CD4-positive, alpha-beta T cell treated with Interleukin-1 beta for 1 hour (primary cell): ENCODE measurements at places on chromosomes 11 and 22.

- no peak for DNase-seq
Measured at GRCh38 chr22:46501701-46502100, 35.7 kb downstream of the CELSR1 start.

DNA sequence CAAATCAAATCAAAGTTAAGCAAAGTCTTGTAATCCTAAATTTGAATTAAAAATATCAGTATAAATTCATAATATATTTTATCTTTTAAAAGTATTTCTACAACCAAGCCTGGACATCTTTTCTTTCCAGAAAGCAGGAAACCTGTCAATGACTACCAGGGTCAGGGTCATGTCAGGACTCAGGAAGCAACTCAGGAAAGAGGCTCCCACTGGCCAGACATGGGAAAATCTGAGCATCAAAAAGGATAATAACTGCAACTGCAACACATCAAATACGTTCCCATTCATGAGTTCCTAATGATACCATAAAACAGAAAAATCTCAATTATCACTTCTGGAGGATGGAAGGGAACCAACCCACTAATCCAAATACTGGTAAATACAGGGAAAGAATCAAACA lies 76.0 kb upstream of the GALNT18 start:
- DNase-seq, result no peak

DNA sequence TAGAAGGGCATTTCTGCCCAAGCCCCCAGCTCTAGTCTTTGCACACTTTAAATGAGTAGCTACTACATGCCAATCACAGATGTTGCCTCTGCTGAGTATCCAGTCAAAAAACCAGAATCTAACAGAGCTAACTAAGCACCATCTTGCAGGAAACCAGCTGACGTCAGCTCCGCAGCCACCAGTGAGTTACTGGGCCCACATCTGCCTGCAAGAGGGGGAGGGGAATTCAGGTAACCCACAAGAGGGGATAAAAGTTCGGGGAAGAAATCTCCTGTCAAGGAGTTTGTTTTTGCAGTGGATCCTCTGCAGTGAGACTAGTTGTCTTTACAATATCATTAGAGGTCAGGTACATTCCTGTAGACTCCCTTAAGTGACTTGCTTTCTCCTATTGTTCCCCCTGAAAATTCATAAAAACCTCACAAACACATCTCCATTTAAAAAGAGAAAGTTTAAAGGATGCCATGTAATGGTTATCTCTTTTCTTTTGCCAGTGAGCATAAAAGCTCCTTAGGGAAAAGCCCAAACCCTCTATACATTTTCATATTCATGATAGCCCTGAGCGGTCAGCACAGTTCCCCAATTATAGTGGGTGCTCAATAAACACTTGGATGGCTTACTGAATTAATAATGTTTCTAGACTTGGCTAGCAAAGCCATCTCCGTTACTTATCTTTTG lies 9.3 kb downstream of the CD44 start:
- peak; percentile 66 for DNase-seq

- DNase-seq, result peak; percentile 92
Measured at GRCh38 chr22:21867528-21868266, at the start of gene MAPK1. MAPK1 (minus strand) TSS chr22:21867645; CDS start chr22:21867440, 205 bp downstream.

- no peak for DNase-seq
Measured at GRCh38 chr11:117205211-117205818, 6.1 kb downstream of the TAGLN start.

GRCh38 chr22:45678961-45679912 lies 7.6 kb downstream of the ATXN10 start:
- DNase-seq, result no peak

GRCh38 chr11:14554959-14555358 lies 34.8 kb upstream of the PSMA1 start:
- peak; percentile 39 for DNase-seq
